NAMALWA (cell line): ENCODE measurements at places on chromosomes 6 and 20.
A peak's percentile ranks its signal among the peaks of the same experiment; 100 is the strongest.

GRCh38 chr6:137231895-137232294 lies 12.7 kb upstream of the IFNGR1 start:
- DNase-seq, result no peak

DNA sequence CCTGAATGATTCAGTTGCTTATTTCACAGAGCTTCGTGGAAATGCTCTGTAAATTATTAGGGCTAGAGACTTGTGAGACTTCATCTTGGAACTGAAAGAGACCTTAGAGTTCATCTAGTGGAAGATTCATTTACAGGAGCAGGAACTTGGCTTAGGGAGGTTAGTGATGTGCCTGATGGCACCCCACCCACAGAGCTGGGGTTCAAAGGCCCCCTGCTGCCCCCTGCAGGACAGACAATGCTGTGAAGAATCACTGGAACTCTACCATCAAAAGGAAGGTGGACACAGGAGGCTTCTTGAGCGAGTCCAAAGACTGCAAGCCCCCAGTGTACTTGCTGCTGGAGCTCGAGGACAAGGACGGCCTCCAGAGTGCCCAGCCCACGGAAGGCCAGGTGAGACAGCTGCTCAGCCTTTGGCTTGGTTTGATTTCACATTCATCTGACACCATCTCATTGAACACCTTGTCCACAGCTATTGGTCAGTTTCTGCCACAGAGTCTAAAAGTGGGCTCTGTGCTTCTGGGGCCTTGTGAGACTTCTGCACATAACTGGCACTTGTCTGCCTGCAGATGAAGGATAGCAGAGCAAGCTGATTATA lies 25.1 kb downstream of the MYBL2 start:
- peak; percentile 76 for DNase-seq

- DNase-seq, result no peak
Observed at GRCh38 chr20:46341074-46342009, 33.0 kb upstream of the CDH22 start.

DNA sequence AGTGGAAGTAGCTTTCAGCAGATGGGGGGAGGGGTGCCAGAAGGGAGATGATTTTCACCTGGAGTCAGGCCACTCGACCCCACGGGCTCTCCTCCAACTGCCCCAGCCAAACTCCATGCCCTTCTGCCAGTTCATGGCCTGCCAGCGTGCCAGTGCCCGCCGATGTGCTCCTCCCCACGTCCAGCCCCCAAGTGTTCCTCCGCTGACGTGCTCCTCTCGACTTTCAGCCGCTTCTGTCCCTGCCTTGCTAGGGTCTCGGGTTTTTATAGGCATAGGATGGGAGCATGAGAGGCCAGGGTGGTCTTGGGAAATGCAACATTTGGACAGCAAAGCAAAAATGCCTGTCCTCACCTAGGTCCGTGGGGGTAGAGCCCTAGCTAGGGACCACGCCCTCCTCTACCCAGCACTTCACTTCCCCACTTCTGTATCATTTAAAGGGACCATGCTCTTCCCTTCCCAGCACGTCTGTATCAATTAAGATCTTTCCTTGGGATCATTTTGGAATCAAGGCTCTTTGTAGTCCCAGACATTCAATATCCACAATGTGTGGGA lies 54.4 kb downstream of the PRND start:
- DNase-seq, result no peak

- DNase-seq, result peak; percentile 50
Observed at GRCh38 chr20:19815553-19815991, 57.5 kb downstream of the RIN2 start.

GRCh38 chr6:159174263-159174969 lies 5.2 kb downstream of the FNDC1 start:
- peak; percentile 84 for DNase-seq

DNA sequence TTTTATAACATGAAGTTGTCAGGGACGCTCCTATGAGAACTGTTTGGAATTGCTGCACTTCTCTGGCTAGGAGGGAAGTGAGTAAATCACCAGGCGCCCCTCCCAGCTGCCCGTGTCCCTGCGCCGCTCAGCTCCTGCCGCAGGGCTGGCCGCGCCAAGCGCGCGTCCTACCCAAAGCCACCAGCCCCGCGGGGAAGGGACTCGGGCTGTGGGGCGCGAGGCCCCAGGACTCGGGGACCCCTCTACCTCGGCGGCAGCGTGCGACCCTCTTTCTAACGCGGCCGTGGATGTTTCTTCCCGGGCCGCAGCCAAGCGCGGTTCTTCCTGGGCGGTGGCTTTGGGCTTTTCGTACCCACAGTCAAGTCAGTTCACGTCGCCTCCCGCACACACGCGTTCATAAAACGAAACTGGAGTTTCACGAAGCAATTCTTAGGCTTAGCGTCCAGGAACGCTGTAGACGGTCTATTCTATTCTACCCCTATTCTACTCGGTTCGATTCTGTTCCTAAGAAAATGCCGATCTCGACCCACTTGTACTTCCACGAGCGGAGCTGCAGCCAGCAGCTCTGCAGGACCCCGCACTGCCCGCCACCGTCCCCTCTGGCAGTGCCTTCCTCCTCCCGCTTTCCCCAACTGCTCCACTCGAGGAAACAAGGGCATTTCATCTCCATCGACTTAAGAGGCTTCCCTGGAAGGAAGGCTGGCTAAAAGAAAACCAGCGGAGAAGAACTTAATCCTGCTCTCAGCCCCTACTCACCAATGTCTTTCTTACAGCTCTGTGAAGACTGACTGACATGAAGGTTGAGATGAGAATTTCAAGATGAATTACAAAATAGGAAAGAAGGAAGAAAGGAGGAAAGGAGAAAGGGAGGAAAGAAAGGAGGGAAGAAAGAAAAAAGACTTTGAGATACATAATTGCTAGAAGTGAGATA lies 15.4 kb downstream of the FOXC1 start:
- no peak for DNase-seq

DNA sequence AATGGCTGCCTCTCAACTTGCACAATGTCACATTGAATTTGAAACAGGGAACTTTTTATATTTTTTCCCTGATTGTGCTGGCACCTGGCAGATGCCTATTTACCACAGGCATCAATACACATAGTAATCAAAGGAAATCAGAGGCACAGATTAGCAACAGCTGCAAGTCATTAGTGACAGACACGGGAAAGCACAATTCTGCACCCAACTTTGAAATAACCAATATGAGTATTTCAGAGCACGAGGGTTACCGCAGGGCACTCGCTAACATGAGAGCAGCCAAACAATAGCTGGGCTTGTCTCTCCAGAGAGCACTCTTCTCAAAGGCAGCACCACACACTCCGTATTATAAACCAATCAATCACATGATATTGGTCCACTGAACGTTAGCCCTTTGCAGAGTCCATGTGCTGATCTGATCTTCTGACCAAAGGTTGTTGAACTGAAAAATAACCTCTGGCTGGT lies 149.5 kb downstream of the RNF144B start:
- DNase-seq, result no peak

GRCh38 chr6:447381-448165 lies 56.0 kb downstream of the IRF4 start:
- DNase-seq, result no peak

DNA sequence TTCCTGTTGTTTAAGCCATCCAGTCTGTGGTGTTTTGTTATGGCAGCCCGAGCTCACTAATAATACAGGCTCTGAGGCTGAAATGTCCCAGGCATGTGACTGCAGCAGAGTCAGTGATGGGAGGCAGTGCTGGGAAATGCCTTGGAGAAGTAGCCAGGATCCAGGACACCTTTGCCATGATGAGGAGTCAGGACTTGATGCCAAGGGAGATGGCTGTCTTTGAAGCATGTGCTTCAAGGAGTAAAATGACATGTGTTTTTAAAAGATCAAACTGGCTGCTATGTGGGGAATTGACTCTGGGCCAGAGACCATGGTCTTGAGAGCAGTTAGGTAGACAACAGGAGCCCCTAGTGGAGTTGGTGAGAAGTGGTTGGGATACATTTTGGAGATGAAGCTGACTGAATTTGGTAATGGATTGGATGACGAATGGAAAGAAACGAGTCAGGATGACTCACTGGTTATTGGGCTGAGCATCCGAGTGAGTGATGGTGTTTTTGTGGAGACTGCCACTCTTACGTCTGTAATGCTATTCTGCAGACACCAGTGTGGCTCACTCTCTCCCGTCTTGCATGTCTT lies 322.2 kb downstream of the PLCB1 start:
- DNase-seq, result peak; percentile 44

- DNase-seq, result no peak
Observed at GRCh38 chr6:120405947-120406346, 928.3 kb downstream of the TBC1D32 start.

DNA sequence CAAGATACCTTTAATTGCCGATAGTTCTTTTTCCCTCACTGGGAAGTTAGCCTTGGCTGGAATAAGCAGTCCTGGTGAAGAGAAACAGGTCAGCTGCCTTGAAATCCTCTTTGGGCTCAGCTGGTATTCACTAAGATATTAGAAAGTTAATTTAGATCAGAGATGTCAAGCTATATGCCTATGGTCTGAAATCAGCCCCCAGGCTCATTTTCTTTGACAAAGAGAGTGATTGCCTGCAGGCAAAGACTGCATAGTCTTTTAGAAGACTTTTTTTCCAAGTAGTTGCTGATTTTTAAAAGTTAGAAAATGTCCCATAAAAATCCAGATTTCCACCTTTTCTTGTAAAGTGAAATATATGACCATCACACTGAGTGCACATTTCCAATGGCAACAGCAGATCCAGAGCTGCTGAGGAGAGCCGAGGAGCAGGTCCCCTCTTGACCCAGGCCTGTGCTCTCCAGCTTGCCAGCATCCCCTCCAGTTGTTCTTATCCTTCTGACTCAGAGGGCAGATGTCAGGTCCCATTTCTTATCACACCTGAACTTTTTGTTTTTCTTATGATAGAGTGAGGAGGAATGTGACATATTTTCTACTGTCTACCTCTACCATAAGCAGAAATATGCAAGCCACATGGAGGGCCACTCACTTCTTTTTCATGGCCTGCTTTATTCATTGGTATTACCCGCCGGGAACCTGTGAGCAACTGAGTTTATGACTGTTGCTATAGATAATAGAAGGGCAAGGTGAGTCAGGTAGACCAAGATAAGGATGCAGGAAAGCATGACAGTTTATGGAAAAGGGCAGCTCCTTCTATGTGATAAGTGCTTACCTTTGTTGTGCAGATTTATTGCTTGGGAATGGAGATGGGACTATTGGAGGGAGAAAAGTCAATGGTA lies 17.6 kb upstream of the L3MBTL3 start:
- DNase-seq, result no peak

GRCh38 chr6:155186052-155186658 lies 77.7 kb upstream of the CLDN20 start:
- DNase-seq, result no peak

DNA sequence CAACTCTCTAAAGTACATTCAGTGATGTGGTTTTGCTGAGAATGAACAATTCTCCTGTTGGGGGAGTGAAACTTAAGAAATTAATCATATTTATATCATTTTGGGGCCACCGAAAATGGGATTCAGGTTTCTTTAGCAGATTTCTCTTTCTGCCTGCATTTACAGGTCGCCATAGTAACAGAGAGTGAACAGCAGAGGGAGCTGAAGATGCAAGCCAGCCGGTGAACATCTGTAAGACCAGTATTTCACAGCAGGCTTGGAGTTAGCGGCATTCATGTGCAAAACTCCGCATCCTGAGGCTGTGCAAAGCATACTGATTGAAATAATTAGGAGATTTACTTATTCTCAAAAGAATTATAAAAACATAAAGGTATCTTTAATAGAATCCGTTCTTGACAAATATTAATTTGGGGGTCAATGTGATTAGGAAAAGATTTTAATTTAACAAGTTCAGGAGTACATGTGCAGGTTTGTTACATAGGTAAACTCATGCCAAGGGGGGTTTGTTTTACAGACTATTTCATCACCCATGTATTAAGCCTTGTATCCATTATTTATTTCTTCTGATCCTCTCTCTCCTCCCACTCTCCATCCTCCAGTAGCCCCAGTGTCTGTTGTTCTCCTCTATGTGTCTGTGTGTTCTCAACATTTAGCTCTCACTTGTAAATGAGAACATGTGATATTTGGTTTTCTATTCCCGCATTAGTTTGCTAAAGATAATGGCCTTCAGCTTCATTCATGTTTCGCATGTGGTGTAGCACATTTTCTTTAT lies 17.8 kb upstream of the HSF2 start:
- DNase-seq, result peak; percentile 57

DNA sequence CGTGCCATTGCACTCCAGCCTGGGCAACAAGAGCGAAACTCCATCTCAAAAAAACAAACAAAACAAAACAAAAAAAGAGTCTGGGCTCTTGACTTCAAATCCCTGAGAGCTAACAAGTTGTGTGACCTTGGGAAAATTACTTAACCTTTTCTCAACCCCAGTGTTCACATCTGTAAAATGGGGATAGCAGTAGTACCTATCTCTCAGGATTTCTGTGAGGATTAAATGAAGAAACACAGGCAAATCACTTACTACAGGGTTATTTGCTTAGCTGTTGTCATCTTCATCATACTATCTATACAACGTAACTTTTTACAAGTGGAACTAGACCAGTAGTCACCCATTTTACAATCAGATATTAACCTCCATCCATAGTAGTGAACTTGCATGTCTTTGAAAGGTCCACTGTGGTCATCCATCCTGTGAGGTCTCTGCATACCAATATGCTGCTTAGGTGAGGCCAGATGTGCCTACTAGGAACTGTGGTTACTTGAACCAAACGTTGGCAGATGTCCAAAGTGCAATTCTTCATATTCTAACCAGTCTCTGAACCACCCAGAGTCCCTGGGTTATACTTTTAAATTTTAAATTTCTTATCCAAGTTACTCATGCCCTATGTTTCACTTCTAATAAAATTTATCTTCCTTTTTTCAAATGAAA lies 128.9 kb upstream of the BEND3 start:
- peak; percentile 13 for DNase-seq

DNA sequence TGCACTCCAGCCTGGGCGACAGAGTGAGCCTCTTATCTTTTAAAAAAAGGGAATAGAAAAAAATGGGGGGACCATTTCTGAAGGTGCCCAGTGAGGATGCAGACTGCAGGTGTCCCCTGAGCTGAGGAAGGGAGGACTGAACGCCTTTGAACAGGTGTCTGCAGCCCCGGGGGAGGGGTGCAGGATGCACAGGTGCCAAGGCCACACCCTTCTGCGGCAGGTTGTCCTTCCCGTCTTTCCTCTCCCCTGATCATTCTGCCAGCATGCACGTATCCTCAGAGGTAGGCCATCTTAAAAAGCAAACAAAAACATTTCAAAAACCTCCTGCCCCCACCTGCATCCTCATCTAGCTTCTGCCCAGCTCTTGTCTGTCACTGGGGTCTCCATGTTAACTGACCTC lies 101.3 kb downstream of the MTHFD1L start:
- no peak for DNase-seq

- no peak for DNase-seq
Observed at GRCh38 chr6:96702626-96703025, 134.7 kb downstream of the GPR63 start.

- no peak for DNase-seq
Observed at GRCh38 chr20:39029364-39029763, 67.2 kb downstream of the DHX35 start.

DNA sequence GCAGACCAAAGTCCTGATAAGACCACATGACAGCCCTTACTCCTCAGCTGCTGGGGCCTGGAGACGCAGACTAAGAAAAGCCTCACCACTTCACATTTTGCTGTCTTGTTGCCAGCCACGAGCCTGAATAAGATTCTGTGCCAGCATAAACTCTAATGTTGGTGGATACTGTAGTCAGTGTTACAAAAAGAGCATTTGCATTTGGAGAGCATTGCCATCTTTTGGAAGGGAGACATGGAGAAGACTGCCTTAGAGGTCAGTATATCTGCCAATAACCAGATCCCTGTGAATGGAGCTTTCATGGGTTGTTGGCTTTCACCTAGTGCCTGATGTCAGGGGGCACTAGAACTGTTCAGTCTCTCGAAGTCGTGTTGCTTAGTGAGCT lies 315.2 kb downstream of the ZFAND3 start:
- DNase-seq, result no peak

GRCh38 chr6:16336056-16336818 lies 97.8 kb downstream of the GMPR start:
- no peak for DNase-seq
